ENCODE measurements at places on chromosomes 2 and 18.

DNA sequence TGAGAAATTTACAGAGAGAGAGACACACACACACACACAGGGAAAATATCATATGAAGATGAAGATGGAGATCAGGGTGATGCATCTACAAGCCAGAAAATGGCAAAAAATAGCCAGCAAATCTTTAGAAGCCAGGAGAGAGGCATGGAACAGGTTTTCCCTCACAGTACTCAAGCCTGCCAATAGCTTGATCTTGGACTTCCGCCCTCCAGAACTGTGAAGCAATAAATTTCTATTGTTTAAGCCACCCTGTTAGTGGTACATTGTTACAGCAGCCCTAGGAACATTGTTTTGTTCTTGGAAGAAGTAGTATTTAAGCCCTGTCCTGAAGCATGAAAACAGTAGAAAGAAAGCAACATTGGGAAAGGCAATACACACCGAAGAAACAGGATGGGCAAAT is 292.0 kb upstream of the LRP1B start:
- DNase-seq = no peak

DNA sequence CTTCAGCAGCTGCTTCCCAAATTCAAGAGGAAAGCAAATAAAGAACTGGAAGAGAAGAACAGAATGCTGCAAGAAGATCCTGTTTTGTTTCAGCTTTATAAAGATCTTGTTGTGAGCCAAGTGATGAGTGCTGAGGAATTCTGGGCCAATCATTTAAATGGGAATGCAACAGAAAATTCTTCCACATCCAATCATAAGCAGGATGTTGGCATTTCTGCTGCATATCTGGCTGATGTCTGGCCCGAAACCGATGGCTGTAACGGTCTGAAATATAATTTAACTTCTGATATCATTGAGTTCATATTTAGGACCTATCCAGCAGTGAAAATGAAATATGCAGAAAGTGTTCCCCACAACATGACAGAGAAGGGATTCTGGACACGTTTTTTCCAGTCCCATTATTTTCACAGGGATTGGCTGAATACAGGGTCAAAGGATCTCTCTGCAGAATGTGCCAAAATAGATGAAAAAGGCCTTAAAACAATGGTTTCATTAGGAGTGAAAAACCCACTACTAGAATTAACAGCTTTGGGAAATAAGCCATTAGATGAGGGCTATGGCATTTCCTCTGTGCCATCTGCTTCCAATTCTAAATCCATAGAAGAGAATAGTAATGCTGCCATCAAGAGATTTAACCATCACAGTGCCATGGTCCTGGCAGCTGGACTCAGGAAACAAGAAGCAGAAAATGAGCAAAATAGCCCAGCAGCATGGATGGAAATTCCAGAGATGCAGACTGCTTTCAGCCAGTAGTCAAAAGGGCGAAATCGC is 175.6 kb downstream of the MC4R start:
- DNase-seq = peak; percentile 39

- no peak for DNase-seq
These were observed 1.0 kb upstream of the B3GNT7 start for GRCh38 chr2:231394211-231395141.

DNA sequence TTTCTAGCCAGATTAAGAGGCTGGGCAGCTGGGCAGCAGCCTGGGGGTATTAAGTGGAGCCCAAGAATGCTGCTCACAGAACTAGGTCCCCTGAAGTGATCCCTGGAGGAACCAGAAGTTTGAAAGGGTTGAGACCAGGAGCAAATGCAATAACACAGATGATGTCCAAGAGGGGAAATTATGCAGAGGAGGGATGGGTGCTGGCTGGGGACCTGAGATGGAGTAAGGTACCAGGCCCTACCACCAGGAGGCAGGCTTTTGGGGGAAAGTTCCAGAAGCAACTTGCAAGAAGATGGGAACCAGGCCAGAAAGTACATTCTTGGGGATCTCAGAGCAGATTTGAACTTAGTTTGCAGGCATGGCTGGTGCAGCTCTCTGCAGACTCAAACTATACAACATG is 175.1 kb downstream of the NCK2 start:
- no peak for DNase-seq

- DNase-seq = no peak
These were observed 49.0 kb downstream of the PIAS2 start for GRCh38 chr18:46868169-46868921.
